Stimulated activated effector memory CD8-positive, alpha-beta T cell treated with anti-CD3 and anti-CD28 coated beads, Interleukin-12 subunit alpha, Interleukin-12 subunit beta, amount 100 ng/mL, for 72 hours (primary cell): ENCODE measurements at places on chromosomes 6 and 20.
A peak's percentile ranks its signal among the peaks of the same experiment; 100 is the strongest.

GRCh38 chr20:13650474-13650873, 11.7 kb upstream of the TASP1 start:
- no peak for DNase-seq

DNA sequence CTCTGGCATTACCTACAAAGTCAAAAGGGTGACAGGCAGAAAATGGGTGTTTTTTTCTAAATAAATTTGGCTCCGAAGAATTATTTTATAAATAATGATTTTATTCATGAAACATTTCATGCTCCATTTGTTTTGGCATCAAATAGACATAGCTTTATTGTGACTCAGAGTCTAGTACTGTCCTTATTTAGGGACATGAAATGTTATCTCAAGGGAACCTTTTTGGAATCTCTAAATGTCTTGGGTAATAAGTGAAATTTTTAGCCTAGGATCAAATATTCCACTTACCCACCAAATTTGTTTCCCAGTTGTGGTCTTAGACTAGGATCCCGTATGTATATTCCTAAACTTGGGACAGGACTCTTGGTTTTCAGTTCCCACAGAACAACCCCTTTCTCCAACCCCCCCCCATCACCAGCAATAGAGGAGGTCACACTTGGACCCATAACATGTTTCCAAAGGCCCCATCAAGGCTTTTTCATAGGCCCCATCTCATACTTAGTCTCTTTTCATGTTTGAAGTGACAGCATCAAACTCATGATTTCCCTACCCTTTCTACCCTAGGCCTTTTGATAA, 81.8 kb downstream of the JAG1 start:
- DNase-seq: no peak

GRCh38 chr6:41602864-41603608, 35.2 kb upstream of the MDFI start:
- peak; percentile 85 for DNase-seq

DNA sequence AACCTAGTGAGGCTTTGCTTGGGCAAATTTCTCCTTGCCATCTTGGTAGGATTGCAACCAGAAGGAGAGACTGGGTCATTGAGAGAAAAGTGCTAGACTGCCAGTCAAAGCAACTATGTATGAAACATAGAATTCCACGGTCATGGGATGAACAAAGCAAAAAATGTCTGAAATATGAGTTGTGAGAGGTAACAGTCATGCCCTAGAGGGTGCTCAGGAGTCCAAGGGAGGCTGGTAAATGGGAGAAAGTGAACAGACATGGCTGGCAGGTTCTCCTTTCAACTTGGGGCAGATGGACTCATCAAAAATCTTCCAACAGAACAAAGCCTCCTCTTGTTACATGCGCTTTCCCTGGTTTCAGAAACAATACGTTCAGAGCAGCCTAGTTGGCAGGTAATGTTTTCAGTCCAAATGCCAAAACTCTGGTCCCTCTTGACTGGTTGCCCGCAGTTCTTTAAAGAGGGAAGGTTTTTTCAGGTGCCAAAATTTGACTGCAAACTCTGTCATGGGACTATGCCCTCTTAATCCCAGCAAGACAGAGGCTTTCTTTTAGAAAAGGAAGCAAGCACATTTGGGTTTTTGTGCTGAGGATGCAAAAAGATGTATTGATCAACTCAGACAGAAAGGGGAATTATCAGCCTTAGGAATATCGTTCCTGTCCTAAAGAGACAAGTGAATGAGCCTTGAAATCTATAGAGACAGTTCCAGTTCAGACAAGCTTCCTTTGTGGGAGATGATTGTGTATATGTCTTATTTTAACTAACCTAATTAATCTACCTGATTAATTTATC, 68.5 kb upstream of the SASH1 start:
- DNase-seq: no peak

GRCh38 chr6:37049758-37050044, 44.2 kb downstream of the FGD2 start:
- no peak for DNase-seq

GRCh38 chr20:35616465-35617396, 1.1 kb downstream of the SPAG4 start:
- peak; percentile 99 for DNase-seq

DNA sequence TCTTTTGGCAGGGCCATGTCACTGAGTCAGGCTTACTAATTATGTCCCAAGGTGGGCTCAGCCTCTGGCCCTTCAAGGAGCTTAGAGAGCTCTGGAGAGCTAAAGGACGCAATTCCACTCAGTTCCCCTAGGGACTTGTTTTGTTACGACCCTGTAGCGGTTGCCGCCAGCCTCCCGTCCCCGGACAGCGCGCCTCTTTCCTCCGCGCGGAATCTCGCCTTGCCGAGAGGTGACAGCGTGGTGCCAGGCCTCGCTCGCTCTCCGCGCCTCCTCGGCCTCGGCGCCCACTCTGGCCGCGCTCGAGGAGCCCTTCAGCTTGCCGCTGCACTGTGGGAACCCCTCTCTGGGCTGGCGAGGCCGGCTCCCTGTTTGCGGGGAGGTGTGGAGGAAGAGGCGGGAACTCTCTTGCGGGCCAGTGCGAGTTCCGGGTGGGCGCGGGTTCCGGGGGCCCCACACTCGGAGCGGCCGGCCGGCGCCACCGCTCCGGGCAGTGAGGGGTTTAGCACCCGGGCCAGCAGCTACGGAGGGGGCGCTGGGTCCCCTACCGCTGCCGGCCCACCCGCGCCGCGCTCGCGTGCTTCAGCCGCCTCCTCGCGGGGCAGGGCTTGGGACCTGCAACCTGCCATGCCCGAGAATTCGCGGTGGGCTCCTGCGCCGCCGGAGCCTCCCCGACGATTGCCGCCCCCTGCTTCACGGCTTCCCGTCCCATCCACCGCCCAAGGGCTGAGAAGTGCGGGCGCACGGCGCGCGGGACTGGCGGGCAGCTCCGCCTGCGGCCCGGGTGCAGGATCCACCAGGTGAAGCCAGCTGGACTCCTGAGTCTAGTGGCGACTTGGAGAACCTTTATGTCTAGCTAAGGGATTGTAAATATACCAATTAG, 9.9 kb upstream of the ZNF311 start:
- DNase-seq: no peak

DNA sequence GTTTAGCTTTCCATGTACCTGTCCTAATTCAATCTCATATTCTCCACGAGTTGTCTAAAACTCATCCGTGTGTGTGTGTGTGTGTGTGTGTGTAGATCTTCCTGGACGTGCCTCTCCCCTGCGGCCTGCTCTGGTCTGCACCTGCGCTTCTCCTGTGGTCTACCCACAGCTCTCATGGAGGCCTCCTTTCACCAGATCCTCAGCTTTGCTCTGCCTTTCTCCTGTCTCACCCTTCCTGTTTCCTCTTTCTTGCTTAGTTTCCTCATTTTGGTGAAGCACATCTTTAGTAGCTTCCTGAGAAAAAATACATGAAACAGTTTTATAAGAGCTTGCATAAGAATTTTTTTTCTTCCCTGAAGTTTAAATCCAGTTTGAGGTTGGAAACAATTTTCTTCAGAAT, 18.1 kb downstream of the SLX4IP start:
- DNase-seq: no peak

DNA sequence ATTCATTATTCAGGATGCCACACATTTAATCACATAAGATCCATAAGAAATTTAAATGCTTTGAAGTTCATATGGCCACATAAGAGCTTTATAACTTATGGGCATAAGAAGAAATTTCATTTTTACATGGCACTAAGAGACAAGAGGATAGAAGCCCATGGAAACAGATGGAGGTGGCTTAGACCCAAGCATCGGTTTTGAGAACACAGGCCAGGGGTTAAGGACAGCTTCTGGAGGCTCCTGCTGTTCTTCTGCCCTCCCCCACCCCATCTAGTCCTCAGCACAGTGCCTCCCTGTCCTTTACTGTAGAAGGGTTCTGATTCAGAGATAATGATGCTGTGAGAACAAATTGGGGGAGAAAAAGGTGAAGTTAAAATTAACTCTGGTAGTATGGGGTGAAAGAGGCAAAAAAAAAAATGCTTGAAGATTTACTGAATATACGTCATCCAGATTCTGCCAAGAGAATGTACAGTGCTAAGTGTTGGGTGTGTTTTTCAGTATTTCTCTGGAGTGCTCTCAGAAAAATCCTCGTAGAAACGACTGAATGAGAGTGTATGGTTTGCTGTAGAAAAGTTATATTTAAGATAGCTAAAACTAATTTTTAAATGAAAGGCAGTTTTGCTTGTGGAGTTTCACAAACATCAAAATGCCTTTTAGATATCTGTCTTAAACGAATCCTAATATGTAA, 539.7 kb downstream of the QKI start:
- DNase-seq: no peak

- no peak for DNase-seq
Observed at GRCh38 chr20:62027116-62027515, 38.6 kb downstream of the TAF4 start.

DNA sequence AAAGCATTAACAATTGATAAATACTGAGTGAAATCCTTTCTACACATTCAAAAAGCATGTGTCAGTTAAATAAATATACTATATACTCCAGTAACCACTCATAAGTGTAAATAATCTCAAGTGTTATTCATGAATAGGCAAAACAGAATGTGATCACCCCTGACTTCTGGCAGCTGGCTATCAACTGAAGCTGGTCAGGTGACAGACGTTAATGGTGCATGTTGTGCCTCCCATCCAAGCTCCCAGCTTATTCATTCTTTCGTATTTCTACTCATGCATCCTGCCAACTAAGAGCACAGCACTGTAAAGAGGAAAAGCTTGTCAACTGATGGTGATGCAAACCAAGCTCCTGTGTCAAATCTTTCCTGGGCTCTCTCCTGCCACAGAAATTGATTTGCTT, 7.7 kb downstream of the PSMB1 start:
- DNase-seq: no peak

DNA sequence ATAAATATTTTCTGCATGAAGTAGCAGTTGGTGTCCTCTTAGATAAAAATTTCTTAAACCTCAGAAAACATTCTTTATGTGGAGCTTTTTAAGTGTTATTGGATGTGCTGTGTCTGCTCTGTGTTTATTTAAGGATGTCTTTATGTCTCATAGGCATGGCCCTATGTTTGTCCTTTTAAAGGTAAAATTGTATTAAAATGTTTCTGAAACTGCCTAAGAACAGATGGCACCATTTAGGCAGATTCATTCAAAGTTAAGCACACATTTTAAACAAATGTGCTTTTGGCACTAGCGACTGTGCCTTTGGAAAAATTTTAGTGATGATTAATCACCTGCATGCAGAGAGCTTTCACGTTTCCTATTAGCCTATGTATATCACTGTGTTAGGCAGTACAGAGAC, 125.2 kb downstream of the KIF6 start:
- no peak for DNase-seq

GRCh38 chr20:36591854-36592641, 13.5 kb upstream of the RAB5IF start:
- DNase-seq: no peak

GRCh38 chr20:64244870-64245603, 10.5 kb upstream of the PCMTD2 start:
- no peak for DNase-seq

DNA sequence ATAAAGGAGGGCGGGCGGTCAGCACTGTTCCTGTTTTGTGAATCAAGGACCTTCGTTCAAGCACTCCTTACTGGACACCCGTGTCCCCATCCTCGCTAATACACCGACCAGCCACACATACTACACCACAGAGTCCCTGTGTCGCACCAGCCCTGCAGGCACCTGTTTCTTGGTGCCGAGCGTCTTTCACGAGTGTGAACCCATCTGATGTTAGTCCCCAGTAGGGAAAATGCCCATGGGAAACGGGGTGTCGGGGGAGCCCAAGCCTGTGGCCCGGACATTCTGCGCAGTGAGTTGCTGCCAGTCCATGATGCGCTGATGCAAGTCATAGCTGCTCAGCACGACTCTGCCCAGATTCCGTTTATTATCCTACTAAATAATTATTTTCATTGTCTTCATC, 74.7 kb downstream of the TTLL2 start:
- DNase-seq: no peak

- no peak for DNase-seq
Observed at GRCh38 chr6:40258531-40258930, 324.3 kb upstream of the MOCS1 start.

DNA sequence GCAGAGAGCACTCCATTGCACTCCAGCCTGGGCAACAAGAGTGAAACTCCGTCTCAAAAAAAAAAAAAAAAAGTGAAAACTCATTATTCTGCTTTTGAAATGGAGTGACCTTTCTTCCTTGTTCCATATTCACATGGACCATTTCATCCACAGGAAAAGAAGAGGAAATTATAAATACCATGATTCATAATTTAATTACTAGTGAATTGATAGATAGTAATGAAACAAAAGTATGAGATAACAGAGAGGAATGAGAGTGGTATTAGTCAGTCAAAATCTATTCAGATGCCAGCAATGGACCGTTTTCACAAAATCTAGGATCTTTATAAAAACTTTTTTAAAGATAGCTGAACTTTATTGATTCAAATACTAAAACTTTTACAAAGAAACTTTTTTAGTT, 443.1 kb upstream of the FLRT3 start:
- DNase-seq: no peak

DNA sequence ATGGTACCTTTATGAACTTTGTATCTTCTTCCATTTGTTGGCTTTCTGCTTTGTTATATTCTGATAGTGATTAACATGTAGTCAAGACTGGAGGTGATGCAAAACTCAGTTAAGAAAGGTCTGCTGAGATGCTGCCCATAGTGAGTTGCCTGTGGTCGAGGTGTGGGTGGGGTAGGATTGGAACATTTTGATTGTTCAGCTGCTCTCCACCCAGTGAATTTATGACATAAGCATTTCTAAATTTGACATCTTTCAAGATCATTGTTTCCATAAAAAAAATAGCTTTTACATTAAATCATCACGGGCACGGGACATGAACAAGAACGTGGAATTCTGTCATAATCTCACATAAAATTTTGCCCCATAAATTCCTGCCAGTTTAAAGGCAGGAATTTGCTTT, 146.6 kb upstream of the POU3F2 start:
- no peak for DNase-seq

DNA sequence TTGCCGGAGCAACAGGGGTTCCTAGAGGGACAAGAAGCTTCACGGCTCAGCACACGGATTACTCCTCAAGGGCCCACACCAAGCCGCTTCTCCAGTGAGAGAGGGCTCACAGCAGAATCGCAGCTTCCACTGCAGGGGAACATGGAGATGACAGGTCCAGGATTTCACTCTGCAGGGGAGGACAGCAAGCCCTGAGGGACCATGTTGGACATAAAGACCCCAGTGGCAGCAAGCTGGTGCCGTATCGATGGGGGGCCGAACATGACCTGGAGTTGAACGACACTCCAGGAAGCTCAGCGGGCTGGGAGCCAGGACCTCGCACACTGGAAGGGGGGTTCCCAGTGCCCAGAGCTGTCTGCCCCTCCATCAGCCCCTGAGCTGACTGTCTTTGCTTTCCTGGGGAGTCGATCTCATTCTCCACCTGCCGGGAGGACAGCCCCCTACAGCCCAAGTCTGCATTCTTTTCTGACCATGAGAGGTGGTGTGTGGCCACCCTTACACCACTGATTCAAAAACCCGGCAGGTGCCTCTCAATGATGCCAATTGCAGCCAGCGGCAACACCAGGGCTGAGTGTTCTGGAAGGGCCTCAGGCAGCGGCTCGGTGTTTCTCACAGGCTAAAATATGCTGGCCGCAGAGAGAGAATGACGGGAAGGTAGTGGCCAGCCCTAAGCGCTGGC, 194.5 kb upstream of the CDH4 start:
- no peak for DNase-seq

GRCh38 chr6:105818505-105818904, 267.6 kb upstream of the PRDM1 start:
- DNase-seq: no peak

- no peak for DNase-seq
Observed at GRCh38 chr20:34362502-34363061, 491 bp upstream of the ITCH start.
